ENCODE measurements at places on chromosomes 16 and 17.

- no peak for DNase-seq
Measured at GRCh38 chr16:57419506-57419905, 14.9 kb downstream of the CCL17 start.

- DNase-seq: peak; percentile 81
Measured at GRCh38 chr17:77427391-77427991, 286.7 kb downstream of the SEC14L1 start.

GRCh38 chr17:72125226-72125651, 4.4 kb downstream of the SOX9 start:
- DNase-seq: no peak

- peak; percentile 17 for DNase-seq
Measured at GRCh38 chr17:30332057-30332542, 1.8 kb downstream of the TMIGD1 start.

GRCh38 chr17:77498791-77499698, 358.3 kb downstream of the SEC14L1 start:
- DNase-seq: no peak

DNA sequence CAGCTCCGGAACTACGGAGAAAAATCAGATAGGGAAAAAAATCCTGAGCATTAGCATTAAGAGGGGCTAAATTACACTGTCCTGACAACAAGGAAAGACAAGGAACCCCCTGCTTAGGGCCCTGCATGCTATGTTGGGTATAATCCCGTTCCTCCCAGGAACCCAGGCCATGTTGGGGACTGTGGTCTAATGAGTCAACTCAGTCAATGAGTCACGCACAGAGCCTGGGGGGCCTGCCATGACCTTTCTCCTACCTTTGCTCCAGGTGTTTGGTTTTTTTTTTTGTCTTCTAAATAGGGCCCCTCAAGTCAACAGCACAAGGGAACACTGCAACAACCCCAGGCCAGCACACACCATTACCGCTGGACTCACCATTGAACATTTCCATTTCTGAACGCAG, 8.9 kb upstream of the ZNF200 start:
- no peak for DNase-seq

DNA sequence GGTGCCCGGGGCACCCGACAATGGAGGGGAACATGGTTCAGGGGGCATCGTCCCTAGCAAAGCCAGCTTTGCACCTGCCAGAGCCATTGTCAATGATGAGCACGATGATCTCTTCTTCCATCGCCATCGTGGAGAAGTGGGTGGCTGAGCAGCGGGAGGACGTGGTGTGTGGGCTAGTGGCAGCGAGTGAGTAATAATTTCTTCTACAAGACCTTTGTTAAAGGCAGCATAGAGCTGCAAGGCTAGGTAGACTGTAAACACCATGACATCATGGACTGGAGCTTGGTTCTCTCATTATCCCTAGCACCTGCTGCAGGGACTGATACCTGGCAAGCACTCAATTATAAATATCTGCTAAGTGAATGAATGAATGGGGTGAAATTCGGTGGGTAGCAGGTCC, 6.7 kb upstream of the HEATR3 start:
- DNase-seq: no peak

DNA sequence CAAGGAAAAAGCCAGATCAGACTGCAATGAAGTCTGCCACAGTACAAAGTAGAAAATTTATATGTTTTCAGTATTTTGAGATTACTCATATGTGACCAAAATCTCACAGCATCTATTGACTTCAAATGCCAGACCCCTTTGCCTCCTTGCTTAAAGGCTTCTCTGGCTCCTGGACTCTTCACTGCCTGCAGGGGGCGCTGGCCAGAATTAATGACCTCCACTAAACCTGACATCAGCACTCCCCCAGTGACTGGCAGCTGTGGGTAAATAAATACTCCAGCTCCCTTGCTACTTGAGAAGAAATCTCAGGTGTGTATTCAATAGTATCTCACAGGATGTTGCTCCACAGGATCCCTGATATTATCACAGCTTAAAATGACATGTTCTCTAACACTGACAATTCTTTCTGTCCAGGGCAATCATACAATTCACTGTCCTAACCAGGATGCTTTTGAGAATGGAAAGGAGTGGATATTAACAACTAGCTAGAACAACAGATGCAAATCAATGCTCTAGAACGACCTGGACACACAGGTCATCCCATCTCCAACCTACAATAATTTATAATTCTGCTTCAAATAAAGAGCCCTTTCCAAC, 4.0 kb downstream of the BECN1 start:
- DNase-seq: peak; percentile 38

GRCh38 chr17:42502091-42502490, 34.0 kb upstream of the NAGLU start:
- no peak for DNase-seq

GRCh38 chr16:87982581-87983041, 31.4 kb downstream of the BANP start:
- DNase-seq: no peak

- DNase-seq: no peak
Measured at GRCh38 chr16:84055366-84055765, 12.8 kb upstream of the SLC38A8 start.

Data from AG10803 (cell line).